Non-pigmented ciliary epithelial cell (primary cell): ENCODE measurements at places on chromosomes 2 and 18.

GRCh38 chr18:32036506-32037180 lies 18.0 kb downstream of the RNF125 start:
- DNase-seq, result no peak

DNA sequence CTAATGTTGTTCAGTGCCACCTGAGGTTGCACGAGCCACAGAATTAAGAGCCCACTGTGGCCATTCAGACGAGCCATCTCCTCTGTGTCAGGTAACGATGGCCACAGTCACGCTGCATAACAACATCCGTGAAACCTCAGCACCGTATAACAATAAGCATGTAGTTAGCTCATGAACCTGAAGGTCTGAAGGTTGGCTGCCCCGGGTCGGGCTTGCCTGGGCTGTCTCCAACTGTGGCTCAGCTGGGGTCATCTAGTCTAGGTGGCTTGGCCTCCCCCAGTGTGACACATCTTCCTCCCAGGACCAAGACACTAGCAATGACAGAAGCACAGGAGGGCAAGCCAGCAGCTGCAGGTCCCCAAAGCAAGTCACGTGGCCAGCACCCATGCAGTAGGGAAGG lies 258.0 kb downstream of the GLI2 start:
- DNase-seq, result no peak

GRCh38 chr2:127783101-127783500 lies 27.9 kb downstream of the WDR33 start:
- DNase-seq, result no peak

DNA sequence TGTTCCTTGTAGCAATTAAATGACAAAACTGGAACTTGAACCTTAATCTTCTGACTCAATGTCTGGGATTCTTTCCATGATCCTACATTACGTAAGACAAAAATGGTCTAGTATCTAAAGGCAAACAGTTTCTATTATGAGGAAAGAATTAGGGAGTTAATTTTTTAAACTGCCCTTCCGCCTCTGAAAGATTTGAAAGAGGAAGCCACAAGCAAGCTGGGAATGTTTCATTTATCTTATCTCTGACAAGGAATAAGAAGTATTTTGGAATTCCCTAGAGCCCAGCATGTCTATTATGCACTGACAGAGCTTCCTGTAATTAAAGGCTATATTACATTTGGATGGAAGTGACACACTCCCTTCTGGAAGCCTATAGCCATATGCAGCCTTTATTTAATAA lies 558.8 kb upstream of the CDH2 start:
- peak; percentile 64 for DNase-seq

DNA sequence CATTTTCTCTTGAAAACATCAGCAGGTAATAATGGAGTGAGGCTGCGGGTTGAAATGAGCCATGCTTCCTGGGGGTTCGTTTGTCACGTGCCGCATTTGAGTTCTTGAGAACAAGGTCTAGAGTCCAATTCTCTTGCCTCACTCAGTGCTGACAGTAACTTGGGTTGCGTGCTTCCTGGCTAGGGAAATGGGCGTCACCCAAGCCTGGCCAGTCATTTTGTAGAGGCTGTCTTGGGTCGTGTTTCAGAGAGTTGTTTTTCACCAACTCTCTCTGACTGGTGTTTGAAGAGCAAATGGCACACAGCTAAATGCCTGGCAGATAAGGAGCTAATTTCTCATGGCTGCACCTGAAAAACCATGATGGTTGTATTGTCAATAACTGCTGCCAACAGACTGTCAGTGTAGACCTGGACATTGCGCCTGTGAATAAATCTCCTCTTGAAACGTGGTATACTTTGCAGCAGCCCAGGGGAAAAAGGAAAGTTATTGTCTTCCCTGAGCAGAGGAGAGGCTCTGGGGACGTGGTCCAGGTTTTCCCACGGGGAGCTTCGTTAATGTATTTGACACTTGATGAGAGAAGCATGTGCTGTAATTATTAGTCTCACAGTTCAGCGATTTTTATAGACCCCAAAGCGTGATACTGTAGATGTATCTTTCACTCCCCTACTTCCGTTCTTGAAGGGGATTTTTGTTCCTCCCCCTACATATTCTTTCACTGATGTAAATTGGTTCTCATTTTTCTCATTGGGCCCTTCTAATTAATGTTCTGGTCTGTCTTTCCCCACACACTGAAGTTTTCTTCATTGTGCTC lies 196.0 kb downstream of the FHOD3 start:
- DNase-seq, result no peak

DNA sequence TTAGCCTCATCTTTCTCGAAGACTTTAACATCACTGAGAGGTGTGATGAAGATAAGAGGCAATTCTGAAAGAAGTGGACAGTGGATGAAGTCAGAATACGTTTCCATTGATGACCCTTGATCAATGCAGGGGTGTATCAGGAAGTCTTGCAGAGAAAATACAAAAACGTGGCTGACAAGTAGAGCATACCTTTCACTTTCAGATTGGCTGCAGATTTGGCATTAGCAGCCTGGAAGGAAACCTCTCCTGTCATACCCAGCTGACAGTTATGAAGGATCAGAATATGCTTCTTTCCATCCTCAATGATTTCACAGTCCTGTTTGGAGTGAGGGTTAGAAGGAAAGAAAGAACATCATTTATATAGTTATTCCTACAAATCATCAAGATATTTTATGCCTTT lies 152.5 kb downstream of the PLEKHA3 start:
- no peak for DNase-seq

- no peak for DNase-seq
Measured at GRCh38 chr2:66813976-66814375, 379.1 kb downstream of the MEIS1 start.

GRCh38 chr2:137229834-137230233 lies 464.5 kb downstream of the THSD7B start:
- DNase-seq, result no peak

- DNase-seq, result no peak
Measured at GRCh38 chr2:109168716-109169115, 39.7 kb downstream of the SH3RF3 start.

- DNase-seq, result no peak
Measured at GRCh38 chr2:208304695-208305094, 38.6 kb downstream of the PIKFYVE start.

DNA sequence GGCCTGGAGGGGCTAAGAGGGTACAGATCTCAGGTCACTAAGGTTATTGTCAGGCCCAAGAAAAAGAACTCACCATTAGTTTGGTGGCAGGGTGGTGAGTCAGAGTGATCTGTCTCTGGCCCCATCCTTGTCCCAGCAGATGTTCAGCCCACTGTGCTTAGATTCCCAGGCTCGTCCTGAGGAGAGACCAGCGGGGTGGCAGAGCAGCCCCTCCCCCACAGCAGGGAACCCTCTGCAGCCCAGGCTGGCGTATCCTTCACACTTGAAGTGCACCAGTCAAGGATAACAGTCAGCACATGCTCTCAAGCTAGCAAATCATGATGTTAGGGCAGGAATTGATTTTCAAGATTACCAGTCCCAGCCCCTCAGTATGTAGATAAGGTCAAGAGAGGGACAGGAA lies 43.1 kb downstream of the TMEM185B start:
- no peak for DNase-seq

DNA sequence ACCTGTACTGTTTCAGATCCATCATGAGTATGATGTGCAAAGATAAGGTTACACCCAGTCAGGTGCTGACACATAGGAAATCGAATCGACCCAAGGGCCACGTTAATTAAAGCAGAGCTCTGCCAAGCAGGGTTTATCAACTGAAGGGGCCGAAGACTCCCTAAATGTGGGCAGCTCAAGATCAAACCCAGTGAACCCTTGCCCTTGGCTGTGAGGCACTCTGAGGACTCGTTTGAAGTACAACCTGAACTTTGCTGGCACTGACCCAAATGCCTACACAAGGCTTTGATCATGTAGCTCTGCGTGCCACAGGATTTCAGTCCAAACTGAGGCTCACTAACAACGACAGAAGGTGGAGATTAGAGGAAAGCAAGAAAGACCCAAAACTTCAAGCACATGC lies 352.1 kb downstream of the MTX2 start:
- no peak for DNase-seq

DNA sequence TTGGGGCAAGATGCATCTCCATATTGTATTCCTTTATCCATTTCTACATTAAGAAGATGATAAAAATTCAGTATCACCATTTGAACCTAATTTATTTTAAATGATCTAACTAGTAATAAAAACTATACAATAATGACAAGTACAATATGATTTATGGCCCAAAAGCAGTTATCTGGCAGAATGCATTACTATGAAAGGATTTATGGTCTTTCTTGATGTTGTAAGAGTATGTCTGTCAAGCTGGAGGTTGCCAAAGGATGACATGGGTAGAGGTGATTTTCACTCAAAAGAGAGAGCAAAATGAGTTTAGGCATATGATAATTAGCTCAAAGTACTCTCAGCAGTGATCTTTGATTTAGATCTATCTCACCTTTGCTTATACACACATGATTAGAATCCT lies 54.2 kb upstream of the MAP2 start:
- DNase-seq, result no peak

- DNase-seq, result no peak
Measured at GRCh38 chr2:109516445-109517117, 97.2 kb downstream of the SEPTIN10 start.

GRCh38 chr2:72623481-72623880 lies 202.4 kb downstream of the EXOC6B start:
- DNase-seq, result no peak

DNA sequence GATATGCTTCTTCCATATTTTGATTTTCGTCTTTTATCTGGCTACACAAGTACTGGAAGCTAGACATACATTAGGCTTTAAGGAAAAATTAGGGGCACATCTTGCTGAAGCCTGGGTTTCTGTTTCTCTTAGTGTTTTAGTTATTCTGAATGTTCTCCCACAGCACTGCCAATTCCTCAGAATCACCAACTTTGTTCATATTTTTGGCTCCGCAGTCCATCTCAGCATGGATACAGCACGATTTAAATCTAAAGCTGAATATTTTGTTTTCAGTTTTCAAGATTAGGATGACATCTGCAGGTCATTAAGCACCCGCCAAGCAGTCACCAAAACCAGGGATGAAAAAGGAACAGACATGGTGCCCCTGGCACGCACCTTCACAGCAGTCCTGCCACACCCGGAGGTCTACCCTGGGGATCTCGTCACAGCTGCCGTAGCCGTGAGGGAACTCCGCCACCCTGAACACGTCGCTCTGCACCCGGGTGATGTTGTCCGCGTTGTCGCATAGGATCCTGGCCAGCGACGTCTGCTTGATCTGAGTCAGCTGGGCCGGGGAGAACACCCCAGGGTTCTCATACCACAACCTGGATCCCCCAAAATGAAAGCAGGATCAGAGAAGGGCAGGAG lies 101.2 kb downstream of the PXDN start:
- no peak for DNase-seq

DNA sequence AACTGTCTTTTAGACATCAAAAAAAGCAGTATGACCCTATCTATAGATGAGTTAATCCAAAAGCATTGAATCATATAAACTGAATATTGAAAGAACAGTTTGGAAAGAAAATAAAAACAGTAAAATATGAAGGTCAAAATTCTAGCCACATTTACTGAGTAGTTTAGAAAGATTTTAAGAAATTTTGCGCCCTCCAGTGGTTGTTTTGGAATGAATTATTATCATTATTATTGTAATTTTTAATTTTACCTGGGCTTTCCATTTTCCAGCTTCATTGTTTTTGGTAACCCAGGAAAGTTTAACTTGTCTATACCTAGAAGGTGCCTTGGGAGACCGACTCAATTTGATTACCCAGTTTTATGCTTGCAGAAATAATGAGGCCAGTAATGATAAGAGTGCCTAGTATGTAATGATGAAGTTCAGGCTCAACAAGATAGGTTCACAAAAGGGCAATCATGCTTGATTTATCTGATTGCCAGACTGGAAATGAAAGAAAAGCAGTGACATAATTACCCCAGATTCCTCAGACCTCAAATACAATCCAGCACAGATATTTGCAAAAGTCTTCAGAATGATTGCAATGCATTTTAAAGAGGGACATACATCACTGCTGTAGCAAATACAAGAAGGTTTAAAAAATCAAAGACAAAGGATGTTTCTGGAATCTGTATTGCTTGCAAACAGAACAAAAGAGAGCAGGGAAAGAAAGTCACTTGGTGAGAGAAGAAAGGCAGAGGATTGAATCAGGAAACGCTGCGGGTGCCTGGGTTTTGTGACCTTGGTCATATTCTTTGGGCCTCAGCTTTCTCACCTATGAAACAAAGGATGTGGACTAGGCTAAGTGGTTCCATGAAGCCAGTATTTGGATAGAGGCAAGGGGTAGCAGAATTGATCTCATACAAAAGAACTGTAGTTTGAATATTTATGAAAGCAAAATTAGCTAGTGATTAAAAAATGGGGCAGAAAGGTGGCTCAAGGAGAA lies 153.8 kb downstream of the MAP2 start:
- no peak for DNase-seq

- no peak for DNase-seq
Measured at GRCh38 chr2:46487667-46488335, 8.4 kb downstream of the TMEM247 start.

DNA sequence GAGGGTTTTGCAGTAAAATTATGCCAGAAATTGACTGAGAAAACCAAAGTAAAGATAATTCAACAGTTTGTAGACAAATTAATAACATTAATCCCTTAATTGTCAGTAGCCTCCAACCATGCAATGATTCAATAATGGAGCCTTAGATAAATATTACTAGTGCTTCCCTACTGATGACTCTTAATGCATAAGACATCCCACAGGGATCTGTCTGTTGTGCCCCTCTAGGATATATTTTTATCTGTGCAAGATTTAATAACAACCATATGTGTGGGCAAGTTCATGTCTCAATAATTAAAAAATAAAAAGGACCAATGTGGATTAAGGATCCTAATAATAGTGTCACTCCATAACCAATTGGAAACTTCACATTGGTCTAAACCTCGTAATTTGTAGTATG lies 230.3 kb upstream of the TCF4 start:
- DNase-seq, result no peak

- DNase-seq, result no peak
Measured at GRCh38 chr2:220101980-220102379, 474.6 kb downstream of the SLC4A3 start.

GRCh38 chr2:17894556-17894955 lies 16.1 kb downstream of the KCNS3 start:
- no peak for DNase-seq

DNA sequence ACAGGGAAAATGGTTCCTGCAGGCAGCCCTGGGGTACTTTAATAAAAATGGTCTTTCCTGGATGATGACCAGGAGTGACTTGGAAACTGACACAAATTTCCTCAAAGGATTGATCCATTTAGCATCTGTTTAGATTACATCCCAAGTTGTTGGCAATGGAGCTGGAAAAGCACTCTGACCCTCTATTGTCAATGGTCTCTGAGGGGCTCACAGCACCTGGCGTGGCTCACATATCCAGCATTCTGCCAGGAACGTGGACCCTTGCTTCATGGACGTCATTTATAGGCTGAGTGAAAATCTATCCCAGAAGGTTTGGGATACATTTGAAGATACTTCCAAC lies 43.8 kb downstream of the SERTAD2 start:
- DNase-seq, result no peak

DNA sequence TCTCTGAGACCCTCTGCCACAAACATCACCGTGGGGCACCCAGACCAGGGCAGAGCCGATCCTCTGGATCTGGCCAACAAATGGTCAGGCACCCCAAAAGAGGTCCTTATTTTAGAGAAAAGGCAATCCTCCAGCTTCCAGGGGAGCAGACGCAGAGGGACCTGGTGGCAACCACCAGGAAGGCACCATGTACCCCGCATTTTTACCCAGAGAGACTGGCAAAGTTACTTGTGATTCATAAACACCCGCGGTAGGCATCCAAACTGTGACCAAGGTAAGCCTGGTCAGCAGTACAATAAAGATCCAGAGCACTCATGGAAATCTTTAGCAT lies 10.5 kb downstream of the LIMS2 start:
- DNase-seq, result no peak
